Stimulated activated CD8-positive, alpha-beta memory T cell treated with anti-CD3 and anti-CD28 coated beads, Interleukin-7, amount 100 ng/mL, for 24 hours (primary cell): ENCODE measurements at places on chromosomes 1 and 21.

- no peak for DNase-seq
These were observed 182.5 kb downstream of the ZC3H11B start for GRCh38 chr1:219430419-219430818.

DNA sequence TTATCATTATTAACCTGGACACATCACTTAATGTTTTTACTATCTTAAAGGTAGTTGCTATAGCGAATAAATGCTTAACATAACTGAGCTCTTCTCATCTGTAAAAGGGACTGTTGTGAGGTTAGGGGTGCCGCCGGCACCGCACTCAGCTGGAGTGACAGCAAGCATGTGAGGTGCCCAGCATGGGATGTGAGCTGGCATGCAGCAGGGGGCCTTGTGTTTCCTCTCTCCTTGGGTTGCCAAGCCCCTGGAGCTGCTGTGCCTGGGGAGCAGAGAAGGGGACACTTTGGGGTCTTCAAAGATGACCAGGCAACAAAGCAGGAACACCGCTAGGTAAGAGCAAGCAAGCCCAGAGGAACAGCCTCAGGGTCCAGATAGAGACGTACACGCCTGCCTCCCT lies 2.1 kb upstream of the ZC3H12A start:
- DNase-seq: no peak

GRCh38 chr1:14514739-14515138 lies 83.7 kb upstream of the KAZN start:
- DNase-seq: no peak

DNA sequence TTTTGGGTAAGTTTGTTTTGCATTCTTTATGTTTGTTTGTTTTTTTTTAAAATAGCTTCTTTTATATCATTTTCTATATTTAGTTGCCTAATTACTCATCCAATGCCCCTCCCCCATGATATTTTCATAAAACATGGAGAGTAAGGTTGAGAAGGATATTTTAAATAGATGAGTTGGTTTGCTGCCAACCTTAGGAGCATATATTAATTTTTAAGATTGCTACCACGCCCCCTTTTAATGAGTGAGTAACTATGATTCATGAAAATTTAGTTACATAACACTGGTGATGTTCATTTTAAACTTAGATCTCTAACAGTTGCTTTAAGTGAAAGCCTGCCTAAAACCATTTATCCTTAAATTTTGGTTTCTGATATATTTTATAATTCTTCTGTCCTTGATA lies 18.7 kb downstream of the TMEM50A start:
- no peak for DNase-seq

GRCh38 chr1:185396126-185396525 lies 79.1 kb upstream of the IVNS1ABP start:
- no peak for DNase-seq

DNA sequence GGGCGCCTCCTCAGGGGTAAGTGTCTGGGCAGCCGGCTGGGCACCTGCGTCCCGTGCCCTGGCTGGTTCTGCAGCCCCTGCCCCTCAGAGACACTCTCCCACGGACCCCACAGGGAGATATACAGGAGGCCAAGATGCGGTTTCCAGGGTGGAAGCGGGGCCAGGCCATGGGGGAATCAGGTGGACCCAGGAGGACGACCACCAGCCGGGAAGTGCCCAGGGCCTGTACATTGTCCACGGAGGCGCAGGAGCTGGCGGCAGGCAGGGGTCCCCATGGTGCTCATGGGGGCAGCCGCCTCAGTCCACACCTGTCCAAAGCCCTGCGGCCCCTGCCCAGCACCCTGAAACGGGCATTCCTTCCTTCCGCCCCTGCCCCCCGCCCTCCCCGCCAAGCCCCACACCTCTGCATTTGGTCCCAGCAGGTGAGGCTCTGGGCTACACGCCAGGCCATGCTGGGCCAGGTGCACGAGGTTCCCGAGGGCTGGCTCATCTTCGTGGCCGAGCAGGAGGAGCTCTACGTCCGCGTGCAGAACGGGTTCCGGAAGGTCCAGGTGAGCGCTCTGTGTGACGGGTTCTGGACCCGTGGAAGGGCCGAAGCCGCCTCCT lies 36.7 kb downstream of the SLC19A1 start:
- no peak for DNase-seq

DNA sequence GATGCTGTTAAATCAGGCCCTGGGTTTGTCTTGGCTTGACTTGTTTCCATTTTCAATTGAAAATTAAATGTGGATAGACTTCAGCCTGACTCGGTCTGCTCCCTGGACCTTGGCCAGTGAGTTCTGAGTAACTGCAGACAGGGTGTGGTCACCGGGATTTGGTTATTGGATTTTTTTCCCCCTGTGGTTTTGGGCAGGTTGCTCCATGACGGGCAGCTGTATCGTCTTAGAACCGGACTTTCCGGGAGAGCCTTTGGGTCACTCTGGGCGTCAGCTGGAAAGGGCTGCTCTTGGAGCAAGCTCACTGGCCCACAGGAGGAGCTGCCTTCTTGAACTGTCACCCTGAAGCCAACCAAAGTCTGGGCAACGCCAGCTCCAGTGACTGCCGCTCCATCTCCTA lies 75.0 kb downstream of the CLIC6 start:
- DNase-seq: no peak

GRCh38 chr1:155179112-155180031 lies 5.7 kb downstream of the TRIM46 start:
- no peak for DNase-seq
